ENCODE measurements at places on chromosomes 16 and 17.

GRCh38 chr17:69733171-69734012 lies 318.9 kb downstream of the MAP2K6 start:
- peak; percentile 59 for DNase-seq

DNA sequence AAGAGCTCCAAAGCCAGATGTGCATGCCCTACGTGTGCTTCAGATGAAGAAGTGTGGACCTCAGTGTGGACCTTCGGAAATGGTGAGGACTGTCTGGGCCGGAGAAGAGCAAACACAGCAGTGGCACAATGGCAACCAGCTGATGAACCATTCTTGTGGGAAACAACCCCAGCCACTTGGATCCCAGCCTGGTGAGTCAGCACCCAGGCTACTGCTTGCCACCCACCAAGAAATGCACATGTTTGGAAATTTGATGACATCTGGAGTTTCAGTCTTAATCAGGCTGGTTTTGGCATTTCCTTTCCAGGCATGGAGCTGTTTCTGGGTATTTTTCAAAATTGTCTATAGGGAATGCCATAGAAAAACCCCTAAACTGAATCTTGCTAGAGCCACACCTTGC lies 42.7 kb downstream of the DYNLRB2 start:
- peak; percentile 26 for DNase-seq

GRCh38 chr16:86835982-86836381 lies 257.6 kb downstream of the FOXL1 start:
- DNase-seq = no peak

GRCh38 chr17:29115961-29116803 lies 64.0 kb downstream of the MYO18A start:
- no peak for DNase-seq

Data from lower leg skin (tissue), 4 donors.